ENCODE measurements at places on chromosomes 13 and 19.

DNA sequence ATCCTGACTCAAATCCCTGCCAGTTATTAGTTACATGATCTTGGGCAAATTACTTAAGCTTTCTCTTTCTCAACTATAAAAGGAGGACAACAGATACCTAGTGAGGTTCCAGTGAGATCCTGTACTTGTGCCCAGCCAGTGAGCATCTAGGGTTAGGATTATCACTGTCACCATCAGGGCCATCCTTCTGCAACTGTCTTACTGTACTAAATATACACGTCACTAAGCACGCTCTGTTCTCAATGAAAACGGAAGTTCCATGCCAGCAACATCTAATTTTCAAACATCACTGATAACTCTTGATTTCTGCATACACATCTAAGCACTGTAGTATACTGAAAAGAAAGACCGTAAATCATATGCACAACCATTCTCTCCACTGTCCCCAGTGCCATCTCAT lies 70.0 kb downstream of the FOXO1 start:
- no peak for DNase-seq

DNA sequence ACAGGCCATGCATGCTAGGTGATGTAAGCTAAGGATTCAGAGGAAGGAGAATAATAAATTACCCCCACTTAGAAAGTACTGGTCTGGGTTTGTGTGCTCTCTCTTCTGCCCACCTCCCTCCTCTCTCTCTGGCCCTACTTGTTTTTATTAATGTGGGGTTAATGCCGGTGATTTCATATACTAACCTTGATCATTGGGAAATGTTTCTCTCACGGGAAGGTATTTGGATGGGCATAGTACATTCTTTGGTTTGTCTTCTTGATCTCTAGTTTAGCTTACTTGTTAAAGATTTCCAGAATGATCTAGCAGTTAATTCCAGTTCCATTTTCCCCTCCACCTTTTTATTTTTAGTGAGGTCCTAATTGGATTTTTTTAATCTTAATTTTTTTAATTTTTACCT lies 24.6 kb downstream of the ARHGAP35 start:
- no peak for DNase-seq

GRCh38 chr19:29774126-29774525 lies 37.7 kb upstream of the CCNE1 start:
- no peak for DNase-seq

DNA sequence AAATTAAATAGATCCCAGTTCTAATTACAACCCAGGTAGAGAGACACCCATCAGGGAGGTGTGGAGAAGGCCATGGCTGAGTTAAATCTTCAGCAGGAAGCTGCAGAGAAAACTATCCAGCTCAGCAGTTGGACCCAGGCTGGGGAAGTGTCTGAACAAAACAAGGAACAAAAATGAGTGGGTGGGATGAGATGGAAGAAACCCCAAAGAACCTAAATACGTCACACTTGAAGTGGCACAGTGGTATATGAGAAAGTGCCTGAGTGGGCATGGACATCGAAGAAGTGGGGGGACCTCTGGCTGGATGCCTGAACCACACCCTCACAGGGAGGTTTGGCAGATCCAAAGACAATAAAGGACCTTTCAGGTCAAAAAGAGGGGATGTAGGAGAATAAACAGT lies 3.5 kb upstream of the EPHX3 start:
- no peak for DNase-seq

Measured in activated CD8-positive, alpha-beta T cell treated with anti-CD3 and anti-CD28 coated beads, Interleukin-2, amount 10 ng/mL, durations not matched to agents 7 days and 5 days (primary cell).